ENCODE measurements at places on chromosomes 1 and 21.

GRCh38 chr1:56564615-56565014 is 14.7 kb downstream of the PLPP3 start:
- DNase-seq, result no peak

DNA sequence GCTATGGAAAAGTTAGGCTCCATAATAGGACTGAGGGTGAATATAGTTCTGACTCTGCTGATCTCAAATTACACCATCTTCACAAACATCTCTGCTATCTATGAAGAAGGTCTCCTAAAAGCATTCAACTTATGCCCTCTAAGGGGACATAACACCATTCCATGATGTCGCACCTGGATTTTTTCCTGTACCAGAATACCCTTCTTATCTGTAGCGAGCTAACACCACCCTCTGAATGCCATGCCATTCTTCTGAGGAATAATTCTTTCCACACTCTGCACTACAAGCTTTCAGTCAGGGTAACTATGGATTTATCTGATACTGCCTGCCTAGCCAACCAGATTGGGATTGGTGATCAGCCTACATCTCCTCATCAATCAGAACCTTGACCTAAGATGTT is 203.8 kb downstream of the PTPRC start:
- no peak for DNase-seq

- no peak for DNase-seq
Observed at GRCh38 chr1:215418876-215419447, 148.1 kb upstream of the KCTD3 start.

DNA sequence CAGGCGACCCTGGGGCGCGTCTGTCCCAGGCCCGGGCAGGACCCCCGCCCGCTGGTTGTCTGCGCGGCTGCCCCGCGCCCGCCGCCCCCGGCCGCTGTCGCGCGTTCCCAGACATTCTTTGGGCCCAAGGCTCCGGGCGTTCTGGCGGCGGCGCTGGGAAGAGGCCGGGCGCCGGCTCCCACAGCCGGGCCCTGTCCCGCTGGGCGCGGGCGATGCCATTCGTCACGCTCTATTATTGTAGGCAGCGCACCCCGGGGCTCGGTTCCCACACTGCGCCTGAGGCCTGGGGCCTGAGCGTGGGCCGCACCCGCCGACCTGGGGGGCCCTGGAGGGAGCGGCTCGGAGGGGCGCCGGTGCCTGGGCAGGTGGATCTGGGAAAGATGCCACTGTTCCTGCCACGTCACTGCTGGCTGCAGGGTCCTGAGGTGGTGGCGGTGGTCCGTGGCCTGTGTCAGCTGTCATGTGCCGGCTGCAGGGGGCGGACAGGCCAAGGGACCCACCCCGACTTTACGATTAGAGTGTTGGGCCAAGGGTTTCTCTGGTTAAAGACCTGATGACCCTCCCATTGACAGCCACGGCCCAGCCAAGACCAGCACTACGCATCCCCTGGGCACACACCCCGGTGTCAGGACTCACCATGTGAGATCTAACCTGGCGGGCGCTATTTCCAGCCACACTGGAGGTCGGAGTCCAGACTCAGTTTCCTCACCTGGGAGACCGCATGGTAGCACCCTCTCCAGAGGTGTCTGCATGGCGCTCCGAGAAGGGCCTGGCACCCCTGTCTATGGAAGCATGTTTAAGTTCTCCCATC is 55.1 kb upstream of the ADARB1 start:
- DNase-seq, result no peak

DNA sequence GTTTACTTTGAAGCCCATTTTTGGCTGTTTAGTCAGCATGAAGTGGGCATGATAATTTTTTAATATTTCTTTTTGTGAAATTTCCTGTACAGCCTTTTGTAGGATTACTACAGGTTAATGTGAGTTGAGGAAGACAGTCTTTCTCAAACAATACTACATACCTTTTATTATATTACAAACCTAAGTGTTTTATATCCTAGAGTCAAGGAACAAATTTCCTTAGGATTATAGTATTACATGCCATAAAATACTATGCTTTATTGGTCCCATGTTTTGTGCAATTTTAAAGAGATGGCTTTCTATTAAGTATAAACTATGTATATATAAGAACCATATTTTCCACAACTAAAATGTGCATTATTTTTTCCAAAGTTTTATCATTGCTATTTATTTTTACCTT is 9.2 kb upstream of the CHAF1B start:
- DNase-seq, result no peak

DNA sequence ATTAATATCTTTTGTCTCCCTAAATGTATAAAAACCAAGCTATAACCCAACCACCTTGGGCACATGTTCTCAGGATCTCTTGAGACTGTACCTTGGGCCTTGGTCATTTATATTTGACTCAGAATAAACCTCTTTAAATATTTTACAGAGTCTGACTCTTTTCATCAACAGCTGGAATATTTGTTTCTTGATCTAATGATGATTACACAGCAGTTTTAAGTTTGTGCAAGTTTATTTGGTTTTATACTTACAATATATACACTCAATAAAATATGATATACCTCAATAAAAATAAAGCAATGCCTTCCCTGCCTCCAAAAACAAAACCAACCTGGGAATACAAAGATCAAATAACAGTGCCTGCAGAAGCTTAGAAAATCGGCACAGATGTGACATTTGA is 22.0 kb downstream of the LEPR start:
- DNase-seq, result no peak

DNA sequence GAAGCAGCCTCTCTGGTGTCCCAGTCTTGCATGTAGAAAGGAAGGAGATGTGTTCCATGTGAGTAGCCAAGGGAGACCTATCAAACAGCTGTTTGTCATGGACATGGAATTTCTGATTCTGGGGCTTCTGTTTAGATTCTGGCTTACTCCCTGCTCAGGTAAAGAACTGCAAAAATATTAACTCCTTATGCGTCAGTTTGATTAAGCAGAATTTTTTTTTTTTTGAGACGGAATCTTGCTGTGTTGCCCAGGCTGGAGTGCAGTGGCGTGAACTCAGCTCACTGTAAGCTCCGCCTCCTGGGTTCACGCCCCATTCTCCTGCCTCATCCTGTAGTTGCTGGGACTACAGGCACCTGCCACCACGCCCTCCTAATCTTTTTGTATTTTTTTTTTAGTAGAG is 6.8 kb downstream of the ARV1 start:
- DNase-seq, result no peak

DNA sequence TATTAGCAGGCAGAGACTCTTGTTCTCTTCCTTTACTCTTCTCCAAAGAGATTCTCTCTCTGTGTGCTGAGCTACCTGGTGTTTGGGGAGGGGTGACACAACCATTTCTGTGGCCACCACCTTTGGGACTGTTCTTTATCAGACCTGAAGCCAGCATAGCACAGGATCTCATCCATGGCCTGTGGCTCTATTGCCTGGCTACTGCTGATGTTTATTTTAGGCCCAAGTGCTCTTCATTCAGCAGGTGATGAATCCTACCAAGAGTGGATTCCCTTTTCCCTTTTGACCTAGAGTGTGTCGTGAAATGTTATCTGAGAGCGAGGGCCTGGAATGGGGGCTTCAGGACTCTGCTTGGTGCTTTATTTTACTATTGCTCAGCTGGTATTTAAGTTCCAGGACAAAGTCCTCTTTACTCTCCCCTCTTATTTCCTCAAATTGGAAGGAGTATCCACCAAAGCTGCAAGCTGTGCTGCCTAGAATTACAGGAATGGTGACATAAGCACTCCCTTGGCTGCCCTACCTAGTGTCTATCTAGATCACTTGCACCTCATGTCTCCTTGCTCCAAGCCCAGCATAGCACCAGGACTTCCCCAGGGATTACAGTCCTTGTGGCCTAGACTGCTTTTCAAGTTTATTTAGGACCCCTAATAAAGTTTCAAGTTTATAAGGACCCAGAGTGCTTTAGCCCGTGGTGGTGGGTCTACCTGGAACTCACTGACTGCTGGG is 94.7 kb upstream of the GPR52 start:
- DNase-seq, result no peak
